ENCODE measurements at places on chromosomes 12 and 14.

- DNase-seq = no peak
Observed at GRCh38 chr12:52151837-52152783, 39.7 kb downstream of the KRT80 start.

GRCh38 chr12:121656122-121656521 is 13.3 kb downstream of the MORN3 start:
- DNase-seq = no peak

GRCh38 chr14:94126419-94126677 is 3.1 kb downstream of the IFI27L2 start:
- no peak for DNase-seq

- no peak for DNase-seq
Observed at GRCh38 chr14:24376448-24377070, 8.6 kb downstream of the NFATC4 start.

- no peak for DNase-seq
Observed at GRCh38 chr14:52992236-52992870, 41.5 kb upstream of the FERMT2 start.

- DNase-seq = no peak
Observed at GRCh38 chr14:92409043-92409442, 86.1 kb downstream of the SLC24A4 start.

DNA sequence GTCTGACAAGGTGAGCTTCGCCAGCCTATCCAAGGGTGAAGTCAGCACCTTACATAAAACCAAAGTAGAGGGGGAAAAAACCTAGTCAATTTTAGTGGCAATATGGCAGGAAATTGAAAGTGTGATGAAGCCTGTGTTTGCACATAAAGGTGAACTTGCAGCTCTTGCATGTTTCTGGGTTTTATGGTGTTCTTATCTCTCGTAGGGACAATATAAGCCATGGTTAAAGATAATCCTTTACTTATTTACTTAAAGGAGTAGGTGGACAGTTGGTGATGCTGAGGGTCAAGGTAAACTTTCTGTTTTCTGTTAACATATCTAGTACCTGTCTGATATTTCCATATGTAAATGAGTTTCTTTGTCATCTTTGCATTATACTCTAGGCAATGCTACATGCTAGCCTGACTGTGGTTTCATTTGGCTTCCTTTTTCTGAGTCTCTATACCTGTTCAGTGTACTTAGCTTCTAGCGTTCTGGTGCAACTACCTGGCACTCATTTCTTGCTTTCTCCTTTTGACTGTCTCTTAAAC is 32.8 kb downstream of the CCDC91 start:
- no peak for DNase-seq

DNA sequence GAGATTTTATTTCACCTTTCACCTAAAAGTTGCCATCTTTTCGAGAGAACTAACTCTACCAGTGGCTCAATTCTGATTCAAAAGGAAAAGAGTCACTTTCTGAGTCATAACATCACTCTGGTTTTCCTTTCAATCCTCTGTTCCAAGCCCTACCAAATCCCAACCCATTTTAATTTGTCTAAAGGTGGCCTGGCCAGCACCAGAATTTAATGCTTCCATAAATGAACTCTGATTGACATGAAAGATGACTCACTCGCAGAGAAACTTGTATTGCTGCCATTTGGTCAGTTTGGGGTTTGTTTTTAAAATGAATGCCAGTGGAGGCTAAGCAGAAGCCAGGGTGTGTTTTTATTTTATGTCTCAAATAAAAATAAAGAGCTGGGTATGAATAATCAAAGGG is 117.4 kb upstream of the SOX5 start:
- no peak for DNase-seq

GRCh38 chr12:76690921-76691700 is 72.8 kb upstream of the ZDHHC17 start:
- no peak for DNase-seq

DNA sequence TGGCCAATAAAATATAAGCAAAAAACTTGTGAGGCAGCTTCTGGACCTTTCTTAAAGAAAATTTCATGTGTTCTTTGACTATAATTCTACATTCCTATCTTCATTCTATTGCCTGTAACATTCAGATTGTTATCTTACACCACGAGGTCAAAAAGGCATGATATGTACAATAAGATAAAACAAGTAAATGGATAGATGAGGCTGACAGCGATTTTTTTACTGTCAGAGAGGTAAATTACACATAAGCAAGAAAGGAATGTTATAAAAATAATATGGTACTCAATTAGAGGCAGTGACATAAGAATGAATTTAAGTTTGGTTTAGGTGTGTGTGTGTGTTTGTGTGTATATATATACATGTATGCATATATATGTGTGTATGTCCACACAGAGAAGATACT is 660.0 kb downstream of the C12orf50 start:
- DNase-seq = no peak

- no peak for DNase-seq
Observed at GRCh38 chr12:47307680-47308399, 228.1 kb upstream of the AMIGO2 start.

- DNase-seq = no peak
Observed at GRCh38 chr14:85534458-85535293, 4.7 kb downstream of the FLRT2 start.

- no peak for DNase-seq
Observed at GRCh38 chr12:121539908-121540307, 40.9 kb downstream of the KDM2B start.

DNA sequence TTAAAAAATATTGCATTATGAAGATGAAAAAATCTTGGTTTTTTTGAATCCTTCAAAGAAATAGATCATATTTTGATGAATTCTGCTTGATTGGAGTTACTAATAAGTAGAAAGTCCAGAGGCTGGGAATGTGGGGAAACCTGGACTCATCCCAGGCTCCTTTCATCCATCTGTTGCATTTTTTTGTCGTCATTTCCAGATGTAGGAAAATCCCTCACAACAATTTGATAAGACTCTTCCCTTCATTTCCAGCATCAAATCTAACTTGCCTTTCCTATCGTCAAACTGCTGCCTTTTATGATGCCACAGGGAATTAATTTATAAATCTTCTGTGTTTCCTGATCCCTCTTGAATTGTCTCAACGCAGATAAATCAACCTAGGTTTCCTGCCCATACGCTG is 211.6 kb downstream of the FBXL14 start:
- DNase-seq = no peak

GRCh38 chr12:57740656-57741412 is 2.3 kb upstream of the AGAP2 start:
- DNase-seq = no peak

GRCh38 chr14:99853206-99853605 is 60.0 kb downstream of the EML1 start:
- no peak for DNase-seq

- no peak for DNase-seq
Observed at GRCh38 chr14:77022236-77022852, 6.2 kb downstream of the IRF2BPL start.

GRCh38 chr14:74483321-74483720 is 9.8 kb downstream of the NPC2 start:
- DNase-seq = no peak

- DNase-seq = no peak
Observed at GRCh38 chr12:30286345-30286926, 409.2 kb downstream of the IPO8 start.

DNA sequence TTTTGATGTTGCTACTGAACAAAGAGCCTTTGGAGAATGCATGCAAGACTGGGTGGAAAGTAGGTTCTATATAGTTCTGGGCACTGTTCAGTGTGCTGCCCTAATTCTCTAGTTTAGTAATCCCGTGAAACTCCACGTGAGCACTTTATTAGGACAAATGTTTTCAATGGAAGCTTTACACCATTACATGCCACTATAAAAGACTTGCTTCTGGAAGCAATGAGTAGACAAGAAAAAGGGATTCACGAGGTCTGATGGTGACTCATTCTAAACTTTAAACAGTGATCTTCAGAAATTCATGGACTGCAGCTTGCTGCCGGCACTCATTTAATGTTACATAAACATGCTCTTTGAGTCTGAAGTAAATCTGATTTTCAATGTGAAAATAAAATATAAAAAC is 22.3 kb downstream of the ATG14 start:
- DNase-seq = no peak

GRCh38 chr12:8630131-8630530 is 17.5 kb upstream of the AICDA start:
- DNase-seq = no peak

- DNase-seq = no peak
Observed at GRCh38 chr14:99266181-99267178, 5.5 kb downstream of the BCL11B start.

DNA sequence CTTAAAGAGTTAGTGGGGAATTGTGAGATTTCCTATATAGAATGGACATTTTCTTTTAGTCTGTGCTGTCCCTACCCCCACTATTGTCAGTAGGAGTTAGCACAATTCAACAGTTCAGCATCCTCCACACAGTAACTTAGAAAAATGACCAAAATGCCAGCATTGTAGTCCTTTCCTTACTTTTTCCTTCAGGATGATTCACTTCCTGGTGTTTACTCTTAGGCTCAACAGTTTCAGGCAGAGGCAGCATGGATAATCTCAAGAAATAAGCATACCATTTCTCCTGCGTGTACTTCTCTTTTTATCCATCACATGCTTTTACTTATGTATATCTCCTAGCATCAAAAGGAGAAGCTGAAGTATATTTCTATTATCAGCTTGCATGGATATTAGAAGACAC is 683.4 kb downstream of the SLC16A7 start:
- no peak for DNase-seq

DNA sequence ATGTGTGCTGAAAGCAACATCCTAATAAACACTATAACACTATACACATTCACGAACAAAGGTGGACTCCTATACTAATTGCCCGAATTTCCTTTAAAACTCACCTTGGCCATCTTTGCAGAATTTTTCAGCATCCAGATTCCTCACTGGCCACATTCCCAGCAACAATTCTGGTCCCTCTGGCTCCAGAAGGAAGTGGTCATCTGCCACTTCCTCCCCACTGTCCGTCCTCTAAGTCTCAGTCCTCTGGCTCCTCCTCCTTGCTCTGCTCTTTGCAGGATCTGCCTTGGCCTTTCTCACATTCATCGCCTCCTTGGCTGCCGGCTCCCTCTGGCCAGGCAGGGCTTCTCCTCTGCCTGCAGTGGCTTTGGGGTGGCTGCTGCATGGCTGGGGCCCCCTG is 426.0 kb downstream of the FUT8 start:
- no peak for DNase-seq

GRCh38 chr12:26767865-26768264 is 65.1 kb downstream of the ITPR2 start:
- no peak for DNase-seq

All from esophagus squamous epithelium (tissue), 5 donors.